Heart left ventricle (tissue), 16 donors: ENCODE measurements at places on chromosomes 3 and 15.

DNA sequence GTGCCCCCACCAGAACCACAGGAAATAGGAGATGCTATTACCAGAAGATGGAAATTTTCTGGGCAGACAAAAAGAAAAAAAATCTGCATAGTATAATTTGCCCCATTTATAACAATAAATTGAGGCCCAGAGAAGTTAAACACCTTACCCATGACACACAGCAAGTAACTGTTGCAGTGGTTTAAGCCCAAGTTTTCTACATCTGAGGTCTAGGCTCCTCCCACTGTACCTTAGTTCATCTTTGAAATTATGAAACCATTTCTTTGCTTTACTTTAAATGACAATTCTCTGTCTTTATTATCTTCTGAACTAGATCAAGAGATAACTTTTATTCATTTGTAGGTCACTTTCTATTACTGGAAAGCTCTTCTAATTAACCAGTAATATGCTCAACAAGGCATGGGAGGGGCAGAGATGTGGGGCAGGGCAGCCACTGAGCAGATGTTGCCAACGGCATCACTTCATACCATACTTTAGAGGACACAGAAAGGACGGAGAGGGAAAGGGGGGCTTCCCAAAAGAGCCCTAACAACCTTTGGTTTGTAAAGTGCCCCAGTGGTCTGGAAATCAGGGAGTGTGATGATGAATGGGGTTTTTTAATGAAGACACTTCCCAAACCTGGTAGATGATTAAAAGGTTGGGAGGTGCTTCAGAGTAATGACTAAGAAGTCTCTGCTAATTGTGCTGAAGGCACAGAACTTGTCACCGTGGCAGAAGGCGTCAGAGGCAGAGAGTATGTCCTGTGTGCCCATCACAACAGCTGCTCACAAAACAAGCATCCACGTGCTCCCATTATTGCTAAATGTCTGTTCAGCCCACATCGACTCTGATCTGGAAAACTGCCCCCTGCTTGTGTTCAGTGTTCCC, 342.5 kb downstream of the SHQ1 start:
- H3K27me3 ChIP-seq: no peaks in the 10 kb centered on the region
- no peak for DNase-seq
- H3K36me3 ChIP-seq: no peaks in the 10 kb centered on the region
- no peak overlapping the region for H3K4me3 ChIP-seq
- H3K4me1 ChIP-seq: no peaks in the 10 kb centered on the region

DNA sequence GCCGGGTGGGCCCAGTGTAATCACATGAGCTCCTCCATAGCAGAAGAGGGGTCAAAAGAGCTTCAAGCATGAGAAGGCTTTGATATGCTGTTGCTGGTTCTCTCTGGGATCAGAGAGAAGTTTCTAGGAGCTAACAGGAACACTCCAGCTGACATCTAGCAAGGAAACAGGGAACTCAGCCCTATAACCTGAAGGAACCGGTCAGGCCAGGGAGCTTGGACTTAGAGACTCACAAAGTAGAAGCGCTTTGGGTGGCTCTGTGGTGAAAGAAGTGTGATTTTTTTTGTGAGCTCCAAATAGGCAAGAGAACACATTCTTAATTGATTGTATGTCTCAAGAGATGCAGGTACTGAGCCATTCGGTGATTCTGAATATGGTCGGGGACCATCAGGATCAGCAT, 26.2 kb upstream of the EPHB1 start:
- no peaks in the 10 kb centered on the region for H3K36me3 ChIP-seq
- no peak for DNase-seq
- no peaks in the 10 kb centered on the region for H3K27me3 ChIP-seq
- H3K4me1 ChIP-seq: no peaks in the 10 kb centered on the region
- H3K27ac ChIP-seq: no peak overlapping the region

- no peaks in the 10 kb centered on the region for H3K27me3 ChIP-seq
- H3K4me3 ChIP-seq: no peak overlapping the region
- H3K36me3 ChIP-seq: no peaks in the 10 kb centered on the region
These were observed 48.7 kb upstream of the CNTN3 start for GRCh38 chr3:74663178-74663577.

DNA sequence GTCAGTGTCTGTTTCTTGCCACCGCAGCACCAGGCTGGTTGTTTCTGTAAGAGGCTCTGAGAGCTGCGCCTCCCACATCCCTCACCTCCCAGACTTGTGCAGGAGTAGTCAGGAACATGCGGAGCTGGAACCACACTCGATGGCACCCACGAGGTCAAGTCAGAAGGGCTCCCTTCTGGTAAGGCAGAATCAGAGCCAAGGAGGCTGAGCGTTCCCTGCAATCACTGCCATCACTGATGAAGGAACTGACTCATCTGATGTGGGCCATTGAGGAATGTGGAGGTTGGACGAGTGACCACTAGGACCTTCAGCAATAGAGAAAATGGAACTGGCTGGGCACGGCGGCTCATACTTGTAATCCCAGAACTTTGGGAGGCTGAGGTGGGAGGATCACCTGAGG, 35.7 kb upstream of the BLM start:
- H3K27me3 ChIP-seq: no peaks in the 10 kb centered on the region
- peak overlapping the region; percentile 59 for H3K27ac ChIP-seq
- H3K4me3 ChIP-seq: no peak overlapping the region
- no peaks in the 10 kb centered on the region for H3K4me1 ChIP-seq
- no peak for DNase-seq

DNA sequence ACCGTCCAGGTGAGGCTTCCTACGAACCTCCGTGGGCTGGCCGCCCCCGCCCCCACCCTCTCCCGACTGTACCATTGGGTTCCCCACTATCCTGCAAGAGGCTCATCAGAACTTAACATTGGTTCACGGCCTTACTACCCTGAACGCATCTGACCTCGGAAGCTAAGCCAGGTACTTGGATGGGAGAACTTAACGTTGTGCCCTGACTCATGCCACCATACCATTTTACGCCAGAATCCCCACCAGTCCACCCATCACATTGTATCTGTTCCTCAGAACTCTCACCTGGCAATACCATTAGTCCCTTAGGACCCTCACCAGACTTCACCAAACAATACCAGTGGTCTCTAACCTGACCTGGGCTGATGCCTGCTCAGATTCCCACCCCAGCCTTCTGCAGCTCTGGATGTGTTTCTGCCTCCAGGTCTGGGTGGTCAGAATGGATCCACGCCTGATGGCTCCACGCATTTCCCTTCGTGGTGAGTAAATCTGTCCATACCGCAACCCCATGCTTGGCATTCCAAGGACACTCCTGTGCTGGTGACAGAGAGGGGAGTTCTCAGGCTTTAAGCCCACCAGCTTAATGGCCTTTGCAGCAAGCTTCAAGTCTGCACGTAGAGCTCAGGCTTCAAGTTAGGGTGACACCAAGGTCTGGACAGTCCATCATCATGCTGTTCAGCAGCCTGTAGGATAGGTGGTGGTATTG, 562 bp downstream of the TCTA start:
- peaks cover 28% of the 10 kb centered on the region for H3K36me3 ChIP-seq
- DNase-seq: no peak
- no peaks in the 10 kb centered on the region for H3K27me3 ChIP-seq
- H3K4me1 ChIP-seq: peaks cover 66% of the 10 kb centered on the region
- peak overlapping the region; percentile 93 for H3K27ac ChIP-seq
- H3K4me3 ChIP-seq: peak overlapping the region; percentile 92

DNA sequence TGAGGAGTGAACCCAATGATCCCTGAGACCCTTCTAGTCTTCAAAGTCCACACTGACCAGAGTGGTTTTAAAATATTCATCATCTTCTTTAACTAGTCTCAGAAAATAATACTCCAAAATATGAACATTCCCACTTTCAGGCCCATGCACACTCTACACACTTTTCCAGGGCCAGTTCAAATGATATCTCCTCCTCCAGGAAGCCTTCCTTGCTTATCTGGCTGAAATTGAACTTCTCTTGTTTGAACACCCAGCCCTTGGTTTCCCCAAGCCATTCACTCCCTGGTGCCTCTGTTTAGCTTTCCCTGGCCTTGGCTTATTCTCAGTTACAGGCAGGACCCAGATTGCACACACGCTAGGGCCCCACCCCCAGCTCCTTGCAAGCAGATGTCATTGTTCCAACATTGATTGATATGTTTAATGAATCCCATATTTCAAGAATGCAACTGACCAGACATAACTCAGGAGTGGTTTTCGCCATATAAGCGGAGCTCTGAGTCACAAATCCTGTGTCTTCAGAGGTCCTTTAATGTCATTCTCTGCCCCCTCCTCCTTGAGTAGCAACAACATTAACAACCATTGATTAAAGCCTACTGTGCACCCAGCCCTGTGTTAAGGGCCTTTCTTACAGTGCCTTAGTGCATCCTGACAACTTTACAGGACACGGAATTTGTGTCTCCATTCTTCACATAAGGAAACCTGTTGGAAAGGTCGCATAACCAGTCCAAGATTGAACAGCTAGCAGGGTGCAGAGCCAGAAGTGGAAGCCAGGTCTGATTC, 2.1 kb downstream of the ITGA11 start:
- no peaks in the 10 kb centered on the region for H3K36me3 ChIP-seq
- H3K4me1 ChIP-seq: peaks cover 11% of the 10 kb centered on the region
- peak overlapping the region; percentile 67 for H3K4me3 ChIP-seq
- H3K27ac ChIP-seq: no peak overlapping the region
- peaks cover 47% of the 10 kb centered on the region for H3K27me3 ChIP-seq

DNA sequence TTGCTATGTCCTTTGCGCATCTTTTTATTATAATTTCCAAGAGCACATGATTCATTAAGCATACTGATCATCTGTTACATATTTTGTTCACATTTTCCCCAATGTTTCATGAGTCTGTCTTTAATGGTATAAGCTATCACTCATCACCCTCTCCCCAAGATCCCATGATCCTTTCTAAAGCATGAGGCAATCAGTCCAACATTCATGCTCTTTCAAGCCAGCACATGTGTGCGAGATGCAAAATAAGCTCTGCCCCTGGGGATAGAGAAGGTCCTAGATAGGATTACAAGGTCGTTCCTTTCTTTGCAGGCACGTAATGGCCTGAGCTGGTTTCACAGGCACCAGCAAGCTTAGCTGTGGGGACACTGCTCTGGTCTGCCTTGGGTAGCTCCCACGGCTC, 32.2 kb upstream of the B3GNT5 start:
- no peak overlapping the region for H3K4me3 ChIP-seq
- no peaks in the 10 kb centered on the region for H3K4me1 ChIP-seq
- DNase-seq: no peak

- no peaks in the 10 kb centered on the region for H3K36me3 ChIP-seq
- no peaks in the 10 kb centered on the region for H3K27me3 ChIP-seq
- no peak overlapping the region for H3K27ac ChIP-seq
These were observed 182.3 kb downstream of the EBLN2 start for GRCh38 chr3:73243740-73244139.

GRCh38 chr3:19420159-19420558, 271.8 kb downstream of the KCNH8 start:
- peak overlapping the region; percentile 8 for H3K27ac ChIP-seq
- no peaks in the 10 kb centered on the region for H3K27me3 ChIP-seq
- H3K4me3 ChIP-seq: no peak overlapping the region
- no peaks in the 10 kb centered on the region for H3K4me1 ChIP-seq

GRCh38 chr3:29853841-29854397, 573.0 kb downstream of the RBMS3 start:
- no peak overlapping the region for H3K27ac ChIP-seq
- no peaks in the 10 kb centered on the region for H3K27me3 ChIP-seq
- peaks cover 12% of the 10 kb centered on the region for H3K4me1 ChIP-seq
- H3K4me3 ChIP-seq: no peak overlapping the region
- no peak for DNase-seq

GRCh38 chr3:50342813-50343633, 2.4 kb upstream of the RASSF1 start:
- H3K36me3 ChIP-seq: peaks cover under 1% of the 10 kb centered on the region
- DNase-seq: no peak
- no peak overlapping the region for H3K4me3 ChIP-seq
- no peaks in the 10 kb centered on the region for H3K27me3 ChIP-seq
- peaks cover 48% of the 10 kb centered on the region for H3K4me1 ChIP-seq

DNA sequence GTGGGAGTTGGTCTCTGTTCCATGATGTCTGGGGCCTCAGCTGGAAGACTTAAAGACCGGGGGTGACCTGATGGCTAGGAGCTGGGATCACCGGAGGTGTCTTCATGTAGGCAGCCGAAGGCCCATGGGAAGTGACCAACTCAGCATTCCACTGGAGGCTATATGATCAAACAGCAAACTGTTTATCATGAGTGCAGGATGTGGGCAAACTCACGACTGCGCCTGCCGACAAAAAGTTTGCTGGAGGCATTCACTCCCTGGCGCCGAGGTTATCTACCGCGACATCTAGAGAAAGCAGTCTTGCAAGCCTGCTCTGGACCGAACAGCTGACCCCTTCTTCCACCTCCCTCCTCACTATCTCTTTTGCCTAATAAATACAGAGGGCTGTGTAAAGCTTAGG, 62.7 kb upstream of the NR2C2 start:
- no peaks in the 10 kb centered on the region for H3K27me3 ChIP-seq
- DNase-seq: no peak
- no peak overlapping the region for H3K27ac ChIP-seq
- H3K4me3 ChIP-seq: no peak overlapping the region
- H3K4me1 ChIP-seq: peaks cover 16% of the 10 kb centered on the region
- peaks cover 18% of the 10 kb centered on the region for H3K36me3 ChIP-seq

DNA sequence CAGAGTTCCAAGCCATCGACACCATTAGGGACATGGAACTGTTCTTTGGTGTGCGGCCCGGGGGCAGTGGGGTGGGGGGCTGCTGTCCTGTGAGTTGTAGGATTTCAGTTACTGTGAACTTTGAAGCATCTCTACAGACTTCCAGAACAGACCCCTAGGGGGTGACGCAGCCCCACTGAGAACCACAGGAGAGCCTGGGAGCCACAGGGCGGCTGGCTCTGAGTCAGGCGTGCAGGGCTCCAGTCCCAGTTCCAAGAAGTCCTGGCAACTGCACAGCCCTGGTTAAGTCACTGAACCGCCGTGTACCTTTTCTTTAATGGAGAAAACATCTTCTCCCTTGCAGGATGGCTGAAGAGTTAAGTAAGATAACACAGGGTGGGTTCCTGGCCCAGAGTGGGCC, 23.5 kb upstream of the LRTM1 start:
- H3K4me3 ChIP-seq: no peak overlapping the region
- no peaks in the 10 kb centered on the region for H3K36me3 ChIP-seq
- peaks cover 13% of the 10 kb centered on the region for H3K4me1 ChIP-seq
- H3K27ac ChIP-seq: no peak overlapping the region
- peak; percentile 84 for DNase-seq

- H3K4me1 ChIP-seq: no peaks in the 10 kb centered on the region
- no peaks in the 10 kb centered on the region for H3K27me3 ChIP-seq
- no peak overlapping the region for H3K27ac ChIP-seq
- no peak for DNase-seq
- peaks cover 36% of the 10 kb centered on the region for H3K36me3 ChIP-seq
- H3K4me3 ChIP-seq: no peak overlapping the region
These were observed 53.8 kb upstream of the SEC22A start for GRCh38 chr3:123147754-123148535.
